T-cell (primary cell): ENCODE measurements at places on chromosomes 7 and 10. TPM values are rescaled to one million over a fixed set of nuclear protein-coding genes. Genes with fewer than 3 reads are reported as not detected.

FXYD4 gene
- total RNA-seq: not detected

PKD2L1 gene
- total RNA-seq: not detected

DNA sequence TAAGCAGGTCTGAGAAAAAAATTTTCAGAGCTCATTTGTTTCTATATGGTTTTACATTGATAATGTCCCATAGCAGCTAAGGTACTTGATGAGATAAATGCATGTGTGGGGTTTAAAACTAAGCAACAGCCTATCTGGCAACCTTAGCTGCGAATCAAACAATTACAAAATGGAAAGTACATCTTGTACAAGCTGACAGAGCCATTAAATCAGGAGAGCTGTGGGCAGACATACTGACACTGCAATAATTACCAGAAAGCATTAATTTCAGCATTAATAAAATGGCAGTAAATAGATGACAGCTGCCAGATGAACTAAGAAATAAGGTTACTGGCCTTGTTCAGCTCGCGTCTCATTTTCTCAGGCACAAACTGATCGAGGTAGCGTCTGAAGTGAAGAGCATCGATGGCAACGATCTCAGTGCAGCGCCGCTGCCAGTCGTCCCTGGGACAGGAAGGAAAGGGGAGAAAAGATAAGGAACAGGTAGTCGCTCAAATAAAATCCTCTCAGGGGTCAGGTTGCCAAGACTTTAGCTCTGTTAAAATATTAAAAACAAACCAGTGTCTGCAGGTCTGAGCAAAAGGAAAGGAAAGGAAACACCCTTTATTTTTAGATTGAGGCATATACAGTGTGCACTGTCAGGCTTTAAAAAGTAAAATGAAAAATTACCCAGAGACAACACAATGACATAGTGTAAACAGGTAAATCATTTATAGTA is 79.7 kb upstream of the OGDHL start:
- H3K27me3 ChIP-seq: no peaks in the 10 kb centered on the region
- no peak overlapping the region for H3K27ac ChIP-seq
- no peak for DNase-seq
- H3K4me3 ChIP-seq: no peak overlapping the region
- peaks cover 43% of the 10 kb centered on the region for H3K36me3 ChIP-seq
- H3K4me1 ChIP-seq: no peaks in the 10 kb centered on the region

DNA sequence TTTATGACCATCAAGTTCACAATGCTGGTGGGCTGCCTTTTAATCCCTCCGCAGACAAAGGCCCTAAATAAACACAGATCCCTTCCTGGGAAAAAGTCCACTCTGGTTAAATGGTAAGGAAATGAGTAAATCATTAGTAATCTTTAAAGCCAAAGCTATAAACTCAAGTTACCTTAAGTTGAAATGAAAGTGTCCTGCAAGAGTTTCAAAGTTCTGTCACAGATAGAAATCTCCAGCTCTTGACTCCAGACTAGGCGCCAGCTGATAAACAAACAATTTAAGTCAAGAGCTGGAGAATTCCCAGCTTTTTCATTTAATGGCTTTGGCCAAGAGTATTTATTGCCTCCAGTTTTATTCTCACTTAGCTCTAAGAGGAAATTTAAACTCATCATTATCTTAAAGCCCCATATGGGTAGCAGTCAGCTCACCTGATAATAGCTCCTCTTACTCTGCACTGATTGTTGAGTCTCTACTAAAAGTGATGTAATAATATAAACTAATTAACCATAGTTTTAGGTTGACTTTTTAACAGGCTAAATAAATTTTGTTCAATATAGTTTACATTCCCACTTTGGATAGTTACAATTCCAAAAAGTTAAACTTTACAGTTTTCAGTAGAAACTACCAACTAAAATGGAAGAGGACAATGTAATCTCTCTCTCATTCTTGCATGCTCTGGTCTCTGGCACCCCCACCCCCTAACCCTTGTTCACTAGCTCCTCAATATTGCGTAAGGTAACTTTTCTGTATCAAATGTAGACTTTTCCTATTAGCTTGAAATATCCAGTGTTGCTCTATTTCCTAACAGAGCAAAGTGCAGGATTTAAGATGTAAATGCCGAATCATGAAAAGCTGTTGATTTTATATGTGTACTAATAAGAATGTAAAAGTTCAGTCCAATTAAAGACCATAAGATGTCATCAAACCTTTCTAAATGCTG is 56.1 kb downstream of the HIBADH start:
- no peak overlapping the region for H3K27ac ChIP-seq
- no peaks in the 10 kb centered on the region for H3K27me3 ChIP-seq
- H3K4me3 ChIP-seq: no peak overlapping the region
- H3K36me3 ChIP-seq: no peaks in the 10 kb centered on the region
